Karpas-422 (cell line): ENCODE measurements at places on chromosomes 11 and 22. TPM values are rescaled to one million over a fixed set of nuclear protein-coding genes. Genes with fewer than 3 reads are reported as not detected.

GRCh38 chr11:124897674-124898262 is at the start of gene ROBO4:
Gene ROBO4, minus strand, starts transcription at chr11:124897865. Its CDS starts 70 bp downstream, at chr11:124897795.
- H3K4me1 ChIP-seq = no peaks in the 10 kb centered on the region
- H3K36me3 ChIP-seq = no peaks in the 10 kb centered on the region
- H3K27me3 ChIP-seq = no peaks in the 10 kb centered on the region
- DNase-seq = no peak

DNA sequence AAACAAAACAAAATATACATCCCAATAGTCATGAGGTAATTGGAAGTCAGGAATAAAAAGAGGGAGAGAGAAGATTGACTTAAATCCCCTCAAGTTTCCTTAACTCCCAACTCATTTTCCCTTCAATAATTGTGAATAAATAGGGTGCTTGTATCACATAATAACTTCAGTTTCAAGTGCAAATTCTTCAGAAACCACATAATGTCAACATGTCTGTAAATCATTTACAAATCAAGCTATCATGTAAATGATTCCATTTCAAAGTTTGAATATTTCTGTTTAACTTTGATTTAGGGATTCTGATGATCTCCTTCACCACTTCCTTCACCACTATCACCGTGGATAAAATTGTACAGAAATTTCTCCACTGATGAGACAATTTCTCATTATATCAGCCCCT is 23.2 kb downstream of the CASP5 start:
- no peak overlapping the region for H3K4me3 ChIP-seq
- H3K4me1 ChIP-seq = no peaks in the 10 kb centered on the region
- H3K36me3 ChIP-seq = no peaks in the 10 kb centered on the region
- DNase-seq = no peak
- H3K27me3 ChIP-seq = no peaks in the 10 kb centered on the region

GRCh38 chr11:37503411-37504059 is 905.5 kb upstream of the RAG2 start:
- H3K36me3 ChIP-seq = no peaks in the 10 kb centered on the region
- H3K4me1 ChIP-seq = no peaks in the 10 kb centered on the region
- no peaks in the 10 kb centered on the region for H3K27me3 ChIP-seq
- DNase-seq = no peak
- no peak overlapping the region for H3K4me3 ChIP-seq

GRCh38 chr11:85626496-85626895 is 648 bp downstream of the DLG2 start:
- peak overlapping the region; percentile 75; the same call in 1 of the 2 replicates for H3K4me3 ChIP-seq
- no peak for DNase-seq
- peaks cover 13% of the 10 kb centered on the region for H3K36me3 ChIP-seq
- no peaks in the 10 kb centered on the region for H3K27me3 ChIP-seq

The THOC5 gene
- total RNA-seq = 48.2 and 54.0 TPM in 2 replicates

DNA sequence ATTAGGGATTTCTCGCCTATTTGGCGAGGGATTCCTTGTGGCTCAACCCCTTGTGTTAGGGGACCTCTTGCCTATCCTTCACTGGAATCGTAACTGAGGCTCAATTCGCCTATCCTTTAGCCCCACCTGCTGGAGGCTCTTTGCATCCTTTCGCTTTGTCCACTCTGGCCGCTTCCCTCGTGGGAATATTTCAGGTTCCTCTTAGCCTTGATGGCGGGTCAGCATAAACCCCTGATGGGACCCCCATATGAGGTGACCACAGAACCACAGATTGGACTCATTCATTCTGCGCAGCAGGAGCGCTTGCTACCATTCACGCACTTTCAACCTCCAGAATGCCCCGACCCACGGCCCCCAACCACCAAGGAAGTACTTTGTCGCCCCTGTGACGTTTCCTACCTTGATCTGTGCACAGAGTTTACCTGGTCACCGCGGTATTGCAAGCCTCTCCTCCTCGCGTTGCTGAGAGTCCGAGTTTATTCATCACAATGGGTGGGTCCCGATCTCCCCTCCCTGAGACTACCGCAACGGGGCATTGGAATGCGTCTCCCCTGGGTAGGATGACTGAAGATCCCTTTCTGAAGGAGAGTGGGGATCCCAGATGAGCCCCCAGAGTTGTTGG is at the start of gene OR52N2:
Gene OR52N2 (plus strand): TSS at position 425 of the 622 bp plus-strand sequence. CDS start 11,412 bp downstream, outside the sequence.
- DNase-seq = peak; percentile 90
- no peaks in the 10 kb centered on the region for H3K27me3 ChIP-seq
- no peaks in the 10 kb centered on the region for H3K36me3 ChIP-seq
- H3K4me3 ChIP-seq = peak within 1 kb of the TSS; percentile 61
- H3K4me1 ChIP-seq = no peaks in the 10 kb centered on the region

DNA sequence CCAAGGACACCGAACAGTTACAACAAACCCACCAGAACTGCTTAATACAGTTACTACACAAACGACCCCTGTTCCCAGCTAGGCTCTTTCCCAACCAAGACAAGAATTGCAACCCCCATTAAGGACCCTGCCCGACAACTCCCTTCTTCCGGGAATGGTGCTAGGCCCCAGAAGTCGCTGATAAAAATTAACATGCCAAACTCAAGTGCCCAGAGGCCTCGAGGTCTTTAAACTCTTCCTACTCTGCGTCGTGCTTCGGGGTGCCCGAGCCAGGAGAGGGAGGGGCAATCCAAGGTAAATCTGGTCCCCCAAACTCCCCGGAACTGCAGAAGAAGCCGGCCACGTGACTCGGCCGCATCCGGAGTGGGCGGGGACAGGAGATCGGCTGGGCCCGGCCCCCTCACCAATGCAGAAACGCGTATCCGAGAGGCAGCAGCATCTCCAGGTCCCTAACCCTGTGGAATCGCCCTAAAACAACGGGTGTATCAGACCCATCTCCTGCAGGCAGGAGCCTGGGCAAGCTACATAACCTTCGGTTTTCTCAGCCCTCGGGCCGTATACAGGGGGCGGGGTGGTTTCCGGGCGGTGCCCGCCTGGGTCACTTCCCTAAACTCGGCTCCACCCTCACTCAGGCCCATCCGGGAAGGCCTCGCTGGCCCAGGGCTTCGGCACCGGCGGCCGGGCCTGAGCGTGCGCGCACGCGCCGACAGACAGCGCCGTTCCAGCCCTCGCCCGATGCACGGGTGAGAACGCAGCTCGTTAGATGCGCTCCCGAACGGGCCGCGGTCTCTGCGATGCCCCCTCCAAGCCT is 1.1 kb downstream of the CFL1 start:
- peak overlapping the region; percentile 88 for H3K27ac ChIP-seq
- H3K4me1 ChIP-seq = peaks cover 31% of the 10 kb centered on the region
- DNase-seq = peak; percentile 91
- H3K27me3 ChIP-seq = no peaks in the 10 kb centered on the region

DNA sequence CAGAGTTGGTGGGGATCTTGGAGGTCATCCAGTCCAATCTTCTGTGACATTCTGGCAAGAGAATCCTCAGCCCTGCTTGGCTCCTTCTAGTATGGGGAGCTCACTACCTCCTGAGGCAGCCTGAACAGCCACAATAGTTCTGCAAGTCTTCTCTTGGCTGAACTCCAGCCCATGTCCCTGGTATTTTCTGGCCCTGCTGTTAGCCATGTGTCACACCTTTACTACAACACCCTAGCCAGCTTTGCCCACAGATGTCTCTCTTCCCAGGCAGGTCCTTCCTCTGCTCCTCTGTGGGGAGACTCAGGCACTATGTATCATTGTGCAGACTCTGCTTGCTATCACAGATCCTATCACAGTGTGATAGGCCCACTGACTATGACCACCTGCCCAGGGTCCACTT is 297.7 kb downstream of the CTTN start:
- no peak for DNase-seq
- H3K36me3 ChIP-seq = no peaks in the 10 kb centered on the region
- no peaks in the 10 kb centered on the region for H3K4me1 ChIP-seq
- H3K27ac ChIP-seq = no peak overlapping the region

DNA sequence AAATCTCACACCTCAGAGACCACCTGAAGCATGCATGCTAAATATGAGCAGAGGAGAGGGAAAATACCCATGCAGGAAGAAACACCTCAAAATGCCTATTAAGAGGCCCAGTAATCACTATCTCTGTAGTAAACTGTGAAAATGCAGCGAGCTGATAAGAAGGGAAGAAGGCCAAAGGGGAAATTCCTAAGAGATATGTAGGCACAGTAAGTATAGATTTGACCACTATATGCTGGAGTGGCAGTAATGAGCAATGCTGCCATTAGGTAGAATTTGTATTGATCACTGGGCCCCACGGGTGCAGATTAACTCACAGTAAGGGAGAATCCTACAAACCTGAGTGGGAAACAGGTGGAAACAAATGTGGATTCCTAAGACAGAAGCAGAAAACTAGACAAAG is 1813.1 kb upstream of the RAG2 start:
- no peak overlapping the region for H3K4me3 ChIP-seq
- no peaks in the 10 kb centered on the region for H3K4me1 ChIP-seq
- H3K27ac ChIP-seq = no peak overlapping the region

The TRPM5 gene
- not detected in 2 replicates for total RNA-seq
